ENCODE measurements at places on chromosomes 1 and 21.

GRCh38 chr1:221696027-221696426 is 45.9 kb downstream of the DUSP10 start:
- DNase-seq: no peak

DNA sequence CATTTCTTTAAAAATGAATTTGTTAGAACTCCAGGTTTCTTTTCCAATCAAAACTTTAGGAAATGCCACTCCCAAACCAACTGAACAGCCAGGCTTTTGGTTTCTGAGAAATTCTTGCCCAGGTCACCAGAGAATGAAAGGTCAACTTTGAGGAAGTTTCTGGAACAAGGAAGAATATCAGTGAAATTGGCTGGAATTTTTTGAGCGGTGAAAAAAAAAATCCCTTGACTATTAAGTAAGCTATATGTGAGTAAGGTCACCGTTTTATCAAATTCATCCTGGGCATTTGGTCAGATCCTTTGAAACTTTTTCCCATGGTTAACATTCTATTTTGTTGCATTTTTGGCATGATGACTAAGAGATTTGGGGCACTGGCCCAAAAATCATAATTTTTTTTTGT is 469.3 kb downstream of the LTN1 start:
- no peak for DNase-seq

DNA sequence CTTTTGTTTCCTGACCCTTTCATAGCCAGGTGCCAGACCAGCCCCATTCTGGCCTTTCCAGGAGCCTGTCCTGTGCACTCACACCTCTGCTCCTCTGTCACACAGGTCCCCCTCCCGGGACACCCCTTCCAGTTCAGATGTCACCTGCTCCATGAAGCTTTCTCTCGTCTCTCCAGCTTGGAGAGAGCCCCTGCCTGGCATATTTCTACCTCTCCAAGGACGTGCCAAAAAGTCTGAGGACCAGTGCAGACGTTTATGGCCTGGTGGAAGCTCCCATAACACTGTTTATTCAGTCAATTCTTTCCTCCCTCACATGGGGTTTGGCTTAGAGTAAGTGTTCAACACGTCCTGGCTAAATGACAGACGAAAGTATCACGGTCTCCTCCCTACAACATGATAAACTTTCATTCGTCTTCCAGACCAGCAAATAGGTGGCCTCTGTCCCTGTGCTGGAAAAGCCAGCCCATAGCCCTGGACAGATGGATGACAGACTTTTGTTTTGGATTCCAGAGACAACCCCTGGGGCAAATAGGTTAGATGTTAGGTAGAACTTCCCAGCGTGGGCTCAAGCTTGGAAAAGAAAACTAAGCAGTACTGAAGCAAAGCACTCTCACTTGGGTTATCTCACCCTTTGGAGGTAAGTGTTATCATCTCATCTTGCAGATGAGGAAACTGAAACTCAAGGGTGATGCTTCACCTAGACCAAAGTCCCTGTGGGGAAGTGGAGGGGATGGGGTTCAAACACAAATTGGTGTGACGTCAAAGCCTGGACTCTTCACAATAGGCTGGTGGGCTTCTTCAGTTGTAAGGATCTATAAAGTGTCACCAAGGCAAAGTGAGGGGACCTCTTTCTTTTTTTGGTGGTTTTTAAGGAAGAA is 52.9 kb upstream of the ECE1 start:
- no peak for DNase-seq

DNA sequence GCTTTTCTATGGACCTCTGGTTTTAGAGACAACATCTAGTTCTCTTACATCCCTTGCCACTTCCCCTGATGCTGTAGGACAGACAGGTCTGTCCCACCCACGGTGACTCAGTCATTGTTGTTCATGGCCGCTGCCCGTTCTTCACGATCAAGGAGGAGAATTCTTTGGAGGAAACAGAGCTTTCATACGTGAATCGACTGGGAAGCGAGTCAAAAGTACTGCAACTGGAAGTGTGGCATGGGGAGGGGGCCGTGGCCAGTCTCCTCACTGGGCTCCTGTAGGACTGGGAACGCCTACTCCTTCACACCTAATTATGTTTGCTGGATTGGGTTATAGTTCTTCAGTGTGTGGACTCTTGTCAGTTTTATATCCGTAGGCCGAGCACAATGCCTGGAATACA is 4.4 kb upstream of the SLC37A1 start:
- no peak for DNase-seq

DNA sequence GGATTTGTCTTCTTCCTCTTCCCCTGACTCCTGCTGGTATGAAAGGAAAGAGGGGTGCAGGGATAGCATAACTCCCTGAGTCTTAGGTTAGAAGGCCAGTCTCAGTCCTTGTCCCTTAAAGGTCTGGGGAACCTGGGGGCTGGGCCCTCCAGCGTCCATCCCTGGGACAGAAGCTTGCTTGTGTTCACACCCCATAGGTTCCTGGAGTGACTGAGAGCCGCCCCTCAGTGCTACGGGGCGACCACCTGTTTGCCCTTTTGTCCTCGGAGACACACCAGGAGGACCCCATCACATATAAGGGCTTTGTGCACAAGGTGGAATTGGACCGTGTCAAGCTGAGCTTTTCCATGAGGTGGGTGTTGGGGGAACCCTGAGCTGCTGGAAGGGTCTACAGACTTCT is 13.1 kb downstream of the RHOC start:
- no peak for DNase-seq

GRCh38 chr1:107247679-107248078 is 106.8 kb downstream of the NTNG1 start:
- no peak for DNase-seq

DNA sequence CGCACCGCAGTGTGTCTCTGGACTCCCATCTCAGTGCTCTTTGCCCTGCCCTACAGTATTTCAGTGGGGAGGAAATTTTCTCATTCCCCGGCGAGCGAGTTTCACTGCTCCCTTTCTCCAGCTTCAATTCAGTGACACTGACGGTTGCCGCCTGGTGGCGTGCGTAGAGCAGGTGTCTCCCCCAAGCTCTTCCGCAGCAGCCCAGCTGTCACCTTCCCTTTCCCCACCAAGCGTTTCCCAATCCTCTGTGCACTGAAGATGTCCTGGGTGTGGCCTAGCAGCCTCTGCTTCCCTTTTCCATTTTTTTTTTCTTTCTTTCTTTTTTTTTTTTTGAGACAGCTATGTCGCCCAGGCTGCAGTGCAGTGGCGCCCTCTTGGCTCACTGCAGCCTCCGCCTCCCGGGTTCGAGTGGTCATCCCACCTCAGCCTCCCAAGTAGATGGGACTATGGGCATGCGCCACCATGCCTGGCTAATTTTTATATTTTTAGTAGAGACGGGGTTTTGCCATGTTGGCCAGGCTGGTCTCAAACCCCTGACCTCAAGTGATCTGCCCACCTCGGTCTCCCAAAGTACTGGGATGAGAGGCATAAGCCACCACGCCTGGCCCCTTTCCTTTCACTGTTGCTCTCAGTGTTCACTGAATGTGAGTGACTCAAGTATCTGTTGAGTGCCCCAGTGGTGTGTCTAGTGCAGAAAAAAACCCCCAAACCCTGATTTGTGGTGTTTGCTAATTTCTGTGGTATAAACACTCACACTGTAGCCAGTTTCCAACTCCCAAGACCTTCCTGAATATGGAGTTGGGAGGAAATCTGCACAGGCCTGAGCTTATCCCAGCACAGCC is 30.1 kb downstream of the TNFRSF1B start:
- DNase-seq: no peak

- no peak for DNase-seq
These were observed 51.7 kb downstream of the PCNT start for GRCh38 chr21:46375560-46376230.

- no peak for DNase-seq
These were observed 52.6 kb downstream of the DESI2 start for GRCh38 chr1:244705261-244706234.

- no peak for DNase-seq
These were observed 13.3 kb downstream of the TGFBR3 start for GRCh38 chr1:91872559-91873081.

DNA sequence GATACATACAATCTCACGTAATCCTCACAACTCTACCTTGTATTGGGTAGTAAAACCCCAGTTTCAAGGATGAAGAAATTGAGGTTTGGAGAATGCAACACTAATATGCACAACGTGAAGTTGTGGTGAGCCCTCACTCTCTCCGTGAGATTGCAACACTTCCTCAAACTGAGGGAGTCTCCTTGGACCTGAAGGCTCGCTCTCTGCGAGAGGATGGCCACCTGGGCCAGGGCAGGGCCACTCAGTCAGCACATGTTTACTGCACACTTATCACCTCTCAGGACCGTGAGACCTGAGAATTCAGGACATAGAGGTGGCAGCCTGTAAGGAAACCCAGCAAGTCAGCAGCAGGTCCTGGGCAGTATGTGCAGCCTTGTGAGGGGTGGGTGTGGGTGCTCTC is 8.7 kb downstream of the SH3BP5L start:
- no peak for DNase-seq

GRCh38 chr1:204454476-204454875 is 40.1 kb downstream of the PIK3C2B start:
- DNase-seq: no peak

GRCh38 chr21:42668298-42668992 is 15.0 kb downstream of the PDE9A start:
- no peak for DNase-seq

- no peak for DNase-seq
These were observed 137.9 kb upstream of the F3 start for GRCh38 chr1:94679332-94680038.

DNA sequence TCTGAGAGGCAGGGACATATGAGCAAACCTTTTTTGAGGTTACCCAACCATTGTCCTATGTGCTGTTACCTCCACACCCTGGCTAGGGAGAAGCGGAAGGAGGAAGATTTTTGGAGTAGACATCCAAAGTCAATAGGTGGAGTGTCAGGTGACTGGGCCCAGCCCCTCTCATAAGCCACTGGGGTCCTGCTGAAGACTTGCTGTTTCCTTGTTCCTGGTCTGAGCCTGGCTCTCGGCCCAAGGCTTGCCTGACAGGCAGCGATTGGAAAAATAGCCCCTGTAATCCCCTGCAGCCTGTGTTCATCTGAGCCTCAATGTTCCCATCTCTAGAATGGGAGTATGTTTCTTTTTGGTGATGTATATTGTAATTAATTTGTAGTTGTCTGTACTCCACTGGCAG is 6.9 kb upstream of the PIGR start:
- DNase-seq: no peak

GRCh38 chr1:217403026-217403720 is 227.7 kb downstream of the GPATCH2 start:
- no peak for DNase-seq

DNA sequence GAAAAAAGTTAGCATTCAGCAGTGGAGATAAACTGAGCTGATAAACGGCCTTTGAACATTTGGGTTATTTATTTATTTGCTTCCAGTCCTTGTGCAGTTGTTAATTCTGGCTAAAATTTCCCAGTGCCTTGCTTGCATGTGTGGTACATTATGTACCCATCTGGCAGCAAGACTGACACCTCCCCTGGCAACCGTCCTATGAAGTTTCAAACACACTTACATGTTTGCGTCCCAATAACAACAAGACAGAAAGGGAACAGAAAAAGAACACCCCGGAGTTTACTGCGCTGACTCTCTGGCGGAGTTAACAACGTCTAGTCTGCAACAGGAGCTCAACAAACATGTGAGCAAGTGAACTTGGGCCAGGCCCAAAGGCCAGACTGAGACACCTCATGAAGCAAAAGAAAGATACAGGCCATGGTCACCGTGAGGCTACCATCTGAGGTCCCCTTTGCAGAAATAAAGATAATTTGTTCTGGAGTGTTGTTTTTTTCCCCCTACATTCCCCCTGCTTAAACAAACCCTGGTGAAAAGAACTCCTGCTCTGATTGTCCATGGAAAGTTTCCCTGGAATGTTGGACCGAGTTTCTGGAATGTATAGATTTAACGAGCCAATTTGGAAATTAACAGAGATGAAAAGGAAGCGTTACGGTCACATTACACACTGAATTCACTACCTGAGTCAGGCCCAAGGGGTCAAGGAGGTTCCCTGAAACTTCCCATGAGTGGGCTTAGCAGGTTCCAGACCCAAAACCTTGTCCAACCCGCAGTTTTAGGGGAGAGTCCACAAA is 33.4 kb downstream of the TRABD2B start:
- no peak for DNase-seq

- no peak for DNase-seq
These were observed 72.9 kb downstream of the SETD4 start for GRCh38 chr21:35987475-35987874.

- no peak for DNase-seq
These were observed 23.5 kb downstream of the RSPH1 start for GRCh38 chr21:42472521-42472920.

DNA sequence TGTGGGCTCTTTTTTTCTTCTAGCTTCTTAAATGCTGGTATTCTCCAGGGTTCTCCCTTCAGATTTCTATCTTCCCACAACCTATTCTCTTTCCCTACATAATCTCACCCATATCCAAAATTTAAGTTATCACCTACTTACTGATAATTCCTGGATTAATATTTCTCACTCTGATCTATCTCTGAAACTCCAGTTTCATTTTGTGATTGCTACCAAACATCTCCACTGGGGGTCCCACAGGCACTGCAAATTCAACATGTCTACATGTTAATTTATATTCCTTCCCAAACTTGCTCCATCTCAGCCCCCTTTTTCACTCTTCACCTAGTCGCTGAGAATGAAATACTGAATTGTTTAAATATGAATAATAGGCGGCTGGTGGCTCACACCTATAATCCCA is 9.9 kb upstream of the C1orf141 start:
- DNase-seq: peak; percentile 13

DNA sequence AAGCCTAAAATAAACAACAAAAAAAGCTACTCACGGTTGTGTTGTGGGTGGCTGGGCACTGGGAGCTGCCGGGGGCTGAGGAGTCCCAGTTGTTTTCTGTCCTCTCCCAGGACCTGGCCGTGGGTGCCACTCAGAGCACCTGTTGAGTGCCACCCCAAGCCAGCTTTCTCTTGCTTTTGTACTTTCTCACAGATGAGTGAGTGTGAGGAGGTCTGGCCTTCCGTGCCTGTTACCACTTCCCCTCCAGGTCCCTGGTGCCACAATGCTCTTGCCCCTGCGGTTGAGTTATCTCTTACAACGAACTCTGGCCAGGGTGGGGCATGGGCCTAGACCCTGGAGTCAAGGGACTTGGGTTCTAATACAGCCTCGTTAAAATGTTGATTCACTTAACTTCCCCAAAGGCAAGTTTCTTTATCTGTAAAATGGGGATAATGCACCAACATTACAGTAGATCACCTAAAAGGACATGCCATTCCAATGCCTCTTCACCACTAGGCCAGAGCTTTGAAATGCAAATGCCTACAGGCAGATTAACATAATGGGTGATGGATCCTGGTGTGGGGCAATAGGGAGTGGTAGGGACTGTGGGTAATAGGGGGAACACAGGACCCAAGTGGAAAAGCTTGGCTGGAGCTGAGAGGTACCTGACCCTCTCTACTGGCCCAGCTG is at the start of gene CNR2:
Gene CNR2 (minus strand): TSS at position 151 of the 669 bp plus-strand sequence. CDS start 37,745 bp downstream, outside the sequence.
- DNase-seq: no peak

DNA sequence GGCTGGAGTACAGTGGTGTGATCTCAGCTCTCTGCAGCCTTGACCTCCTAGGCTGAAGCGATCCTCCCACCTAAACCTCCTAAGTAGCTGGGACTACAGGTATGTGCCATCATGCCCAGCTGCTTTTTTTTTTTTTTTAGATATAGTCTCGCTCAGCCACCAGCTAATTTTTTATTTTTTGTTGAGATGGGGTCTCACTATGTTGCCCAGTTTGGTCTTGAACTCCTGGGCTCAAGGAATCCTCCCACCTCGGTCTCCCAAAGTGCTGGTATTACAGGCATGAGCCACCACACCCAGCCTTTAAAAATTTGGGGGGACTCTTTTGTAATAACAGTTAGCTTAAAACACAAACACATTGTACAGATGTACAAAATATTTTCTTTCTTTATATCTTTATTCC is 1.7 kb upstream of the SNX27 start:
- DNase-seq: no peak

Data from stimulated activated CD4-positive, alpha-beta T cell treated with anti-CD3 and anti-CD28 coated beads, Interleukin-2, amount 100 ng/mL, for 4 hours (primary cell).